ENCODE measurements at places on chromosomes 5 and 9. TPM values are rescaled to one million over a fixed set of nuclear protein-coding genes. Genes with fewer than 3 reads are reported as not detected.

- DNase-seq: no peak
These were observed 28.3 kb downstream of the OLFML2A start for GRCh38 chr9:124805186-124805585.

DNA sequence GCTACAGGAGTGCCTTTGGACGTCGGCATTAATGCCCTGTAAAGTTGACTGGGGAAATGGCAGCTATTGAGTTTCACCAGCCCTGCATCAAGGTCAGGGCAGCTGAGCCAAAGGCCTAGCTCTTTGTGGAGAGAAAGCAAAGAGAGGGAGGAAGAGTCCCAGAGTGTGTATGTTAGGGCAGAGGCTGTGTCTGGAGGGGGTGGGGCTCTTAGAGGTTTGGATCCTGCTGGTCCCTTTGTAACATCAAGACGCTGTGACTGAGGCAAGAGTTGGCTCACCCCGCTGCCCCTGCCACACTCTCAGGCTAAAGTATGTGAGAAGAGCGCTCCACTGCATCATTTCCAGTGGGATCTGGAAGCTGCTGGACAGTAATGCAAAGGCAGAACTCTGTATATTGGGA is 34.3 kb downstream of the TMOD1 start:
- no peak for DNase-seq

GRCh38 chr5:153461341-153461740 is 29.1 kb upstream of the GRIA1 start:
- no peak for DNase-seq

DNA sequence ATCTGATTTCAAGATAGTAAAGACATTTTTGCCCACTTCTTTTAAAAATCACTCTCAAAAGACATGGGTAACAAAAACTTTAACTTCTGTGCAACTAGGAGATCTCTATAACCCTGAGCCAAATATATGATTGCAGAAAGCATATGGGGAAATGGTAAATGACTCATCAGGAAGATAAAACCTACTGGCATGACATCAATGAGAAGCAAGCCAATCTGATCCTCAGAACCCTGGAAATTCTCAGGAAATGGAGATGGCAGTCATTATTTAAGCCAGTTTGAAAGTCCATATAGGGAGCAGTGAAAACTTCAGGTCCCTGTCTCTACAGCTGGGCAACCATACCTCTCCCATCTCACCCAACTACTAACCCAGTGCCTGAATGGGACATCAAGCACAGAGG is 249.7 kb upstream of the NREP start:
- DNase-seq: no peak

DNA sequence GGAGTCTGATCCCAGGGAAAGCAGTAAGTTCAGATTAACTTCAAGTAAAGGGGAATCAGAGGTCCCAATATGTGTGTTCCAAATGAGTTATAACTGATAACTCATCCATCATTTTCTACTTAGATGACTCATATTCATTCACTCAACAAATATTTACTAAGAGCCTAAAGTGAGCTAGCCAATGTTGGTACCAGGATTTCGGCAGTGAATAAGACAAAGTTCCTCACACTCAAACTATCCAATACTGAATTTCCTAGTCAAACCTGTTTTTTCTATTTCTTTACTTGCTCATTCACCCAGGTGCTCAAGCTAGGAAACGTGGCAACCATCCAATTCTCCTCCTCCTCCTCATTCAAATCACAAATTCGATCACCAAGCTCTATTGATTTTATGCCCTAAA is 25.8 kb downstream of the FBXW2 start:
- no peak for DNase-seq

DNA sequence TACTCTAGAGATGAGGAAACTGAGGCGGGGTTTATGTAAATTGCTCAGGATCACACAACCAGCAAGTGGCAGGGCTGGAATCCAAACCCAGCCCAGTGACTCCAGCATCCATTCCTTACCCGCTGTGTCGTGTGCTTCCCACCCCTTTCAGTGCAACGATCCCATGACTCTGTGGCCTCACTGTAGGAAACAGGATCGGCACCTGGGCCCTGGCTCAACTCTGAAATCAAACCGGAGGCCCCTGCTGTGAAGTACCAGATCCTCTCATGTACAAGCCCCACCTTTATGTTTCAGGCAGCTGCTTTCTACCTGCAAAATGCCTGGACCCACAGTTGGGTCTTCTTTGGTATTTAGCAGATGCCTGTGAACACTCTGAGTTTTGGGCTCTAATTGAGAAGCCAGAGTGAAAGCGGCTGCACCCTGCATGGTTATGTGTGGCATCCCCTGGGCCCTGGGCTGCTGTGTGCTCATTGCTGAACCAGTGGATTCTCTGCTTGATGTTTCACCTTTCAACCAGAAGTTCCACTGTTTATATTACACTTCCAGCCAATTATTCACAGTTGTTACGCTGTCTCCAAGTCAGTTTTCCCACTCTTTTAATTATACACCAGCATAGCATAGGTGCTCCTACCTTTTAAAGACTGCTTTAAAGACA is 36.7 kb downstream of the ABLIM3 start:
- peak; percentile 20 for DNase-seq

GRCh38 chr5:122163121-122164069 is 34.0 kb downstream of the ZNF474 start:
- no peak for DNase-seq

DNA sequence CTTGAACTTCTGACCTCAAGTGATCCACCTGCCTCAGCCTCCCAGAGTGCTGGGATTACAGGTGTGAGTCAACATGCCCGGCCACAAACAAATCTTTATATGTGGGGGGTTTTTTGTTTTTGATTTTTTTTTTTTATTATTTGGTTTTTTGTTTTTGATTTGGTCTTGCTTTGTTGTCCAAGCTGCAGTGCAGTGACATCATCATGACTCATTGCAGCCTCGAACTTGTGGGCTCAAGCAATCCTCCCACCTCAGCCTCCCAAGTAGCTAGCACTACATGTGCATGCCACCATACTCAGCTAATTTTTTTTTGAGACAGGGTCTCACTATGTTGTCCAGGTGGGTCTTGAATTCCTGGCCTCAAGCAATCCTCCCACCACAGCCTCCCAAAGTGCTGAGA is 42.4 kb downstream of the ALDH7A1 start:
- DNase-seq: no peak

DNA sequence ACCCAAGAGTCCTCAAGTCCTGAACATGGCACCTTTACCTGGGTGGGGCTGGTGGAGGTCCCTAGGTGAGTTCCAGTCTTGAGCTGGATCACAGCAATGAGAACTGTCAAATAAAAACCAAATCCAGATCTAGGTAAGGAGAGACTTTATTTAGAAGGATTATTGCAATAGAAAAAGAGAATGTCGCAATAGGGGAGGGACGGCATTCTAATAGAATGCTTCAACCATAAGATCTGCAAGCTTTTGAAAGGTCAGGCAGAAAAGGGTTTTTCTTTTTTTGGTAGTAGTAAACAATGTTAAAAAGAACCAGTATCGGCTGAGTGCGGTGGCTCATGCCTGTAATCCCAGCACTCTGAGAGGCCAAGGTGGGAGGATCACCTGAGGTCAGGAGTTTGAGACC is 5.2 kb upstream of the GCNT1 start:
- DNase-seq: no peak

- DNase-seq: no peak
These were observed 140.9 kb downstream of the SAXO1 start for GRCh38 chr9:18891946-18892670.

GRCh38 chr5:67240065-67240464 is 43.5 kb upstream of the CD180 start:
- no peak for DNase-seq

- DNase-seq: no peak
These were observed 58.6 kb downstream of the DIAPH1 start for GRCh38 chr5:141560151-141560550.

DNA sequence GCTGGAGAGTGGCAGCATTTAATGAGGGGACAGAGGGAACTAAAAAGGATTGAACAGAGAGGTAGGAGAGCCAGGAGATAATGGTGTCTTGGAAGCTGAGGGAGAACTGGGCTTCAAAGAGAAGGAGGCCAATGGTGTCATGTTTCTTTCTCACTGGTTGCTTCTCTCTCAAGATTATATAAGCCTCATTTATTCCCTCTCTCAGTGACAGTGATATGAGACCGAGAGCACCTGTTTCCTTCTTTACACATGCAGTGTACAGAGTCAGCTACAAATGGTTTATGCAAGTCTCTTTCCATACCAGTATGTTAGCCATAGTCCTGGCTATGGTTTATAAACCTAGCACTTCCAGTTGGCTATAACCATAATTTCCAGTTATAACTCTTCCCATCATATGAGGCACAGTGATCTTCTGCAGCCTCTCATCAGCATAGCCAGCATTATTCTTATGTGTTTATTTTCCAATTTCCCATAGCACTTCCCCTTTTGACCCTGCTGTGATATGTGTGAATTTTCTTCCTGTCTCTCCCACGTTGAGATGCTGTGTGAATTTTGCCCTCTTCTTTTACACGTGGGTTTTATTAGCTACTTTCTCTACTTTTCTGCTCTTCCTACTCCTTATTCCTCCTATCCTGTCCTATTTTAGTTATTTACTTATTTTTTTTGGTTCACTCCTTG is 71.2 kb downstream of the UNC13B start:
- DNase-seq: no peak

GRCh38 chr5:57836921-57837320 is 354.3 kb upstream of the ACTBL2 start:
- no peak for DNase-seq

- no peak for DNase-seq
These were observed 89.4 kb downstream of the MACROH2A1 start for GRCh38 chr5:135309391-135310327.

DNA sequence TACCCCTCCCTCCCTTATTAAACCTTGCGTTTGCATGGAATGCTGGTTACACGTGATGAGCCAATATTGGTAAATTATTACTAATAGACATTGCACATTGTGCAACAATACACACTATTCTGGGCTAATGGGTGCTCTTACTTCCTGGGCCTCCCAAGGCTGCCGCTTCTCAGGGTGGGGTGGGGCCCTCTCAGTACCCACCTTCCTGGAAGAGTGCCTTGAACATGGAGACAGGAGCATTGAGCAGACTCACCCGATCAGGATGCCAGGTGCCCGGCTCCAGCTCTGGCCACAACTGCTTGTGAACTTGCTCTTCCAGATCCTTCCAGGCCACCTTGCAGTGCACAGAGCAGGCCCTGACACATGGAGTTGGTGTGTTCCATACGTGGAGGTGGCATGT is 24.7 kb upstream of the CEP72 start:
- no peak for DNase-seq

DNA sequence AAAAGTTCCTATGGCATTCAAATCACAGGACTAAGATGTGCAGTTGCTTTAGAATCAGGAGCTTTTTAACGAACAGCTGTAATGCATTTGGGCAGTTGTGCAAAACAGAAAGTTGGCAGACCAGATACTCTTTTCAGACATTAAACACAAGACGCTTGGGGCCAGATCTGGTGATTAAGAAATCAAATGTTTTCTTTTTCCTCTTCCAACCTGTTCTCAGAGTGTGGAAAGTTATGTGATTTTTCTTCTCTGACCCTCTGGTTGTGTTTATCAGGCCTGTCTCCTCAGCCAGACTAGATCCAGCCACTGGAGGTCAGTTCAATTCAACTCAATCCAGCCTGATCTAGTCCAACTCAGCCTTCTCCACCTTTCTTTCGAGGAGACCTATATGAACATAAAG is 298.5 kb upstream of the PCSK5 start:
- no peak for DNase-seq

- DNase-seq: peak; percentile 55
These were observed 12.6 kb downstream of the LMX1B start for GRCh38 chr9:126626127-126626925.

DNA sequence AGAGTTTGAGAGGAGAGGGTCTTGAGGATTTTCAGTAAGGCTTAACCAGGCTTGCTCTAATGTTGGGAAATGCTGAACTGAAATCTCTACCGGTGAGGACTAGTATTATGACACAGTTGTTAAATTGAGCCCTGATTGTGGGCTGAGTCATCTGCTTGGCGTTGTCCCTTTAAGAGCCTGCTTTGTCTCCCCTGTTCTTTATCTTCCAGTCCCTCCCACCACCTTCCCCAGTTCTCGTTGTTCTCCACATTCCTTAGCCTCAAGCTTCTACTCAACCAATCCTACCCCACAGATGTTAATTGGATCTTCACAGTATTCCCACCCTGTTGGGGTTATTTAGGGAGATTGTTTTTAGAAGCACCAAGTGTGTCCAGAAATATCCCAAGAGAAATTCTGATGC is 57.6 kb downstream of the ANKRD55 start:
- DNase-seq: no peak

- DNase-seq: no peak
These were observed 2.2 kb downstream of the LRRTM2 start for GRCh38 chr5:138872841-138873465.

BARHL1 gene
- not detected for total RNA-seq

PFDN1 gene
- 46.2 TPM for total RNA-seq

ZSWIM6 gene
- 12.7 TPM for total RNA-seq

ANKRD20A1 gene
- 0.27 TPM for total RNA-seq

CKS2 gene
- 299 TPM for total RNA-seq

FAXDC2 gene
- total RNA-seq: 5.5 TPM

KIF20A gene
- total RNA-seq: 66.9 TPM

DAPK1 gene
- total RNA-seq: 129 TPM
